ENCODE measurements at places on chromosomes 2 and 18.

GRCh38 chr2:156437272-156437930 lies 1.2 kb downstream of the GPD2 start:
- peak; percentile 56 for DNase-seq

- DNase-seq: no peak
Measured at GRCh38 chr18:73340135-73340977, 472.6 kb upstream of the NETO1 start.

DNA sequence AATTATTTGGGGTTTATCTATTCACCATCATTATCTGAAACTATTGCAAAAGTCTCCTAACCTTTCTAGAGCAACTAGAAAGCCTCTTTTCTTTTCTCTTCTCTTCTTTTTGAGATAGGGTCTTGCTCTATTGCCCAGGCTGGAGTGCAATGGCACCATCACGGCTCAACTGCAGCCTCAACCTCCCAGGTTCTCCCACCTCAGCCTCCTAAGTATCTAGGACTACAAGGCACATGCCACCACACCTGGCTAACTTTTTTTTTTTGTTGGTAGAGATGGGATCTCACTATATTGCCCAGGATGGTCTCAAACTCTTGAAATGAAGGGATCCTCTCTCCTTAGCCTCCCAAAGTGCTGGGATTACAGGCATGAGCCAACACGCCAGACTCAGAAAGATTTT lies 24.5 kb upstream of the XPO1 start:
- DNase-seq: no peak

DNA sequence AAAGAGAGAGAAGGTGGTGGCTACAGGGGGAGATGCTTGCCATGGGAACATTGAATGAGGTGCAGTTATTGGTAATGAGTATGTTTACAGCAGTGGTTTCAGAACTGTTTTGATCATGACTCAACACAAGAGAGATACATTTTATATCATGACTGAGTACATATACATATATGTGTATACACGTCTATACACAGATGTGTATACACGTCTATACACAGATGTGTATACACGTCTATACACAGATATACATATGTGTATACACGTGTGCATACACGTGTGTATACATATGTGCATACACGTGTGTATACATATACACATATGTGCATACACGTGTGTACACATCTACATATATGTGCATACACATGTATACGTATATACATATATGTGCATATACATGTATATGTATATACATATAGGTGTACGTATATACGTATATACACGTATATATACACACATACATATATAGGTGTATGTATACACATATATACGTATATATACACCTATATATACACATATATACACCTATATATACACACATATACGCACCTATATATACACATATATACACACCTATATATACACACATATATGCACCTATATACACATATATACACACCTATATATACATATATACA lies 518.5 kb downstream of the TSN start:
- DNase-seq: no peak

DNA sequence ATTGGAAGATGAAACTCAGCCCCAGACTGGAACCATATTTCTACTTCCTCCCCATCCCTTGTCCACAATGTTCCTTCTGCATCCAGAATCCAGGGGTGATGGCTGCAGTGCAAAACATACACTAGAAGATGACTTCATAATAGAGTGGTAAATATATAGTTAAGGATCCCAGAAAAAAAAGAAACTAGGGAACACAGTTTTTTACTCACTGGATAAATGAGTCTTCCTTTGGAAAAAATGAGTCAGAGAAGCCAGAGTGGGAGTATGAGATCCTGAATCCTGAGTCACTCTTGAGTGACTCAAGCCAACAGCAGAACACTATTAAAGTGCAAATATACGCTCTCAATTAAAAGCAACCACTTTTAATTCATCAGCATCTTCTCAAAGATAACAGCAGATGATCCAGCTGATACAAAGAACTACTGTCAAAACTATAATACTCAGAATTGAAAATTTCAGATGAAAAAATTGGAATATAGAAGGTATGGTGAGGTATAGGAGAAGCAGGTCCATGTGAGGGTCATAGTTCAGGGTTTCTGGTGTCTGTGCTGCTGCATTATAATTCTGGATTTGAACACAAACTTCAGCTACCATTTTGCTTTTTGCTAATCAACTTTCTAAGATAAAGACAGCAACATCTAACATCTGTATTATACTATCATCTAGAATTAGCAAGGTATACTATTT lies 987.2 kb upstream of the CDH2 start:
- DNase-seq: peak; percentile 94

DNA sequence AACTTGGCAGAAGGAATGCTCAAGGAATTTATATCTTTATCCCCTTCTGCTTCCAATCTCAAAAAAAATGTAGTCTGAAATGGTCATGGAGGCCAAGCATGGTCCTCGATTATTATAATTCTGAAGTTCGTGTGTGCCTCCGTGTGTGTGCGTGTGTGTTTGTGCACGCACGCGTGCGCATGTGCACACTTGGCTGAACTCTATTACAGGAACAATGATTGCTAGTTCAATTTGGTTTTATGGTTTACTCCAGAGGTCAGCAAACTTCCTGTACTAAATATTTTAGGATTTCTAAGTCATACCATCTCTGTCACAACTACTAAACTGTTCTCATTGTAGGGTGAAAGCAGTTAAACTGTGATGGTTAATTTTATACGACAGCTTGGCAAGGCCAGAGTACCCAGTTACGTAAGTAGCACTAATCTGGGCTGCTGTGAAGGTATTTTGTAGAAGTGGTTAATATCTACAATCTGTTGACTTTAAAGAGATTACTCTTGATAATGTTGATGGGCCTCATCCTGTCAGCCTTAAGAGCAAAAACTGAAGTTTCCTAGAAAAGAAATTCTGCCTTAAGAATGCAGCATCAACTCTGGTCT lies 5.8 kb upstream of the MARCHF7 start:
- DNase-seq: no peak

- no peak for DNase-seq
Measured at GRCh38 chr2:851078-851477, 99.6 kb upstream of the SNTG2 start.

DNA sequence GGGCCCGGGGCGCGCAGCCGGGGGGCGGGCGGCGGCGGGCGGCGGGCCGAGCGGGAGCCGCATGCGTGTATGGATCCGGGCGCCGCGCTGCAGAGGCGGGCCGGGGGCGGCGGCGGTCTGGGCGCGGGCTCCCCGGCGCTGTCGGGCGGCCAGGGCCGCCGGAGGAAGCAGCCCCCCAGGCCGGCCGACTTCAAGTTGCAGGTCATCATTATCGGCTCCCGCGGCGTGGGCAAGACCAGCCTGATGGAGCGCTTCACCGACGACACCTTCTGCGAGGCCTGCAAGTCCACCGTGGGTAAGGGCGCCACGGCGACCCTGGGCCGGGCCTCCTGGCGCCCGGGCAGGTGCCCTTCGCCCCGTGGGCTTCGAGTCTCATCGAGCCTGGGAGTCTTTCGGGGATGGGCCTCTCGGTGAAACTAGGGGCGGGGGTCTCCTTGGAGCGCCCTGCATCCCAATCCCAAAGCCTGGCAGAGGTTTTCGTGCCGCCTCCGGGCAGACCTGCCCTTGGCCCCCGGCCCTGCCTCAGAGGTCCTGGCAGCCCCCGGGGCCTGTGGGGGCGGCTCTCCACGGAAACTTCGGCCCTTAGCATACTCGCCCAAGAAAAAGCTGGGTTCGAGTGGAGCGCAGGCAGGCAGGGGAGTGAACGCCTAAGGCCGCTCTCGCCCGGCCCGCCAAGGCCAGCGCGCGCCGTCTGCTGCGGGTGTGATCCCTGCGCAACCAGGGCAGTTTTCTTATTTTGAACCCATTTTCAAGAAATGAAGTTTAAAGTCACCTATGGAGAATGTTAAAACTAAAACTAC lies 622 bp downstream of the RAB12 start:
- DNase-seq: no peak

All from cardiac fibroblast (primary cell).